CD4-positive, alpha-beta T cell treated with Interleukin-2 at 100 ng/mL for 4 hours (primary cell): ENCODE measurements at places on chromosomes 1 and 21.

DNA sequence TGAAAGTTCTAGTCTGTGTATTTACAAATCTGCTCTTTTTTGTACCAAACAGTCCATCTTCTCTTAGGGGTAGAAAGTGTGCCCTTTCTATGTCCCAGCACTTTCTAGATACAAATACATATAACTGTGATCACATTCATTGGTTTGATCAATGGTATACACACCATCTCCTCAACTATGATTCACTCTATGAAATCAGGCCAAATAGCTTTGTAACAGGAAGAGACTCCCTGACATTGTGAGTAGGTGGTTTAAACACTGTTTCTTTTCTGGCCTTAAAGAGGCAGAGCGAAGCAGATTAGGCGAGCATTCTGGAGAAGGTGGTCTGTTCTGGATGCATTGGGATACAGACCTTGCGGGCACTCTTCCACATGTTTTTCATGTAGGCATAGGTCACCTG lies 39.3 kb upstream of the EXOSC10 start:
- DNase-seq: no peak

DNA sequence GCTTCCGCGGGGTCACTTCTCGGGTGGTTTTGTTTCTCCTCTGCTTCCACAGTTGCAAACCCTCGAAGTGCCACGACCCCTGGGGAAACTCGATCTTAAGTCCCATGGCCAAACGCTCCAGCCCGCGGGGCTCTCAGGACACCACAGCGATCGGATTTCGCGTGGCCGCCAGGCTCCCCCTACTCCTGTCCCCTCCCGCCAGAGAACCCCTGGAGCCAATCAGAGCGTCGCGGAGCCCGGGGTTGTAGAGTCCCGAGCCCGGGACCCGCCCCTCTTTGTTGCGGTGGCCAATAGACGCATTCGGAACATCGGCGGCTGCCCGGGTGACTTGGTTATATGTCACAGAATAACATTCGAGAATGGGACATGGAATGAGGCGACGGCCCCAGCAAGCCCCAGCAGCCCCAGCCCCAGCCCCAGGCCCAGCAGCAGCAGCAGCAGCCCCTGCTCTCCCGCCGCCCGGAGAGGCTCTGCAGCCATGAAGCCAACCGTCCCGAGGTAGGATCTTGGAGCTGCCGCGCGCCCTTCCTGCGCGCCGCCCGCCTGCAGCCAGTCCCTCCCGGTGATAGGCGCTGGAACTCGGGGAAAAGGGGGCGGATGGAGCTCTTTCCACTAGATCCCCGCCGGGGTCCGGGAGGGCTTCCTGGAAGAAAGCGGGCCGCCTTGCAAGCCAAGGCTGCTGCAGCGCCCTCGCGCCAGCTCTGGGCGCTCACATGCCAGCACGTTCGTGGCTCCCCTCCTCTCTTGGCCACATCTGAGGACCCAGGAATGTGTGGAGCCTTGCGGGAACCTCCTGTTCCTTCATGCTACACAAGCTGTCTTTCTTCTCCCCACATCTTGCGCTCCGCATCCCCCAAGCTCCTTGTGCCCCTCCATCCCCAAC lies at the start of gene VASH2:
Gene VASH2, plus strand, starts transcription at position 299 of the 883 bp plus-strand sequence. CDS start 1,002 bp downstream, outside the sequence.
- DNase-seq: peak; percentile 43

- DNase-seq: peak; percentile 41
These were observed 26.7 kb downstream of the MIA3 start for GRCh38 chr1:222644636-222644980.

GRCh38 chr1:233055879-233056641 lies 105.6 kb downstream of the NTPCR start:
- no peak for DNase-seq

GRCh38 chr1:9615316-9616063 lies 26.8 kb downstream of the TMEM201 start:
- peak; percentile 59 for DNase-seq

DNA sequence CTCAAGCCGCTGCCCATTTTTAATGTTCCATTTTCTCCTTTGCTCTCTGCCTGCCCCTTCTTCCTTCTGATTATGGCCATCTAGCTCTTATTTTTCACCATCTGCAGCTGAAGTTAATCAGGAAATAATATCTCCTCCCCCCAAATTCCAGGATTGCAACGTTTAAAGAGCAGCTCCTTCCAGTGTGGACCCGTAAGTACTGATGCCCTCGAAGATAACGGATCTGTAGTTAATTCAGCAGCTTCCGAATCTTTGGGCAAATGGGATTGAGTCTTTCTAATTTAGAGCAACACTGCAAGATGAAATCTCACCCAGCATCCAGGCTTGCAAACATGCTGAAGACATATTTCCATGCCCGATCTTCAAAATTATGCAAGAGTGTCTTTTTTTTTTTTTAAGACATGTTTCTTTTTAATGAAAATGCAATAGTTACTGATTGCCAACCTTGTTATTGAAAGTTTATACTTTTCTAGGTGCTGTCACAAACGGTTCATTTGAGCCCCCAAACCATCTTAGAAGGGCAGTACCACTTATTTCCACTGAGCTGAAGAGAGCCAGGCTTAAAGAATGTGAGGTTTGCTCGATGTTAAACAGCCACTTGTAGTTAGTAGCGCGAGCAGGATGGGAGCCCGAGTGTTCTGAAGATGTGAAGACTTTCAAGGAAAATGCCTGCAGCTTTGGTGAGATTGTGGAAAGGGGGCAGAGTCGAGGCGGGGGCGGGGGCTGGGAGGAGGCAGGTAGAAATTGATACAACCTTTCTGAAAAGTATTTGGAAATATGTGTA lies 10.9 kb upstream of the RCAN3 start:
- no peak for DNase-seq

DNA sequence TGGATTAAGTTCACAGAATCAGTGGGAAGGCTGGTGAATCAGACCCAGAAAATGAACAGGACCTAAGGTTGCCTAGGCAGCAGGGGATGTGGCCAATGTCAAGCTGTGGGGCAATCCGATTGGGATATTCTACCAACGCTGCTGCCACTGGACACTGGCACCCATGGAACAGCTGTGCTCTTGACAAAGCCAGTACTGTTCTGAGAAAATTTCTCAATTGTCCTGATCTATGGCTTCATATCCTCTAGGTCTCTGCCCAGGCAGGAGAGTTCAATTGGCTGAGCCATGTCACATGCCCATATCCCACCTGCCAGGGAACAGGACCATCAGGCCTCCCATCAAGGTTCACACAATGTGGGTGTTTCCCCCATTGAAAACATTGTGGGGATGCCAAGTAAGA lies 6.2 kb downstream of the TACSTD2 start:
- DNase-seq: no peak

DNA sequence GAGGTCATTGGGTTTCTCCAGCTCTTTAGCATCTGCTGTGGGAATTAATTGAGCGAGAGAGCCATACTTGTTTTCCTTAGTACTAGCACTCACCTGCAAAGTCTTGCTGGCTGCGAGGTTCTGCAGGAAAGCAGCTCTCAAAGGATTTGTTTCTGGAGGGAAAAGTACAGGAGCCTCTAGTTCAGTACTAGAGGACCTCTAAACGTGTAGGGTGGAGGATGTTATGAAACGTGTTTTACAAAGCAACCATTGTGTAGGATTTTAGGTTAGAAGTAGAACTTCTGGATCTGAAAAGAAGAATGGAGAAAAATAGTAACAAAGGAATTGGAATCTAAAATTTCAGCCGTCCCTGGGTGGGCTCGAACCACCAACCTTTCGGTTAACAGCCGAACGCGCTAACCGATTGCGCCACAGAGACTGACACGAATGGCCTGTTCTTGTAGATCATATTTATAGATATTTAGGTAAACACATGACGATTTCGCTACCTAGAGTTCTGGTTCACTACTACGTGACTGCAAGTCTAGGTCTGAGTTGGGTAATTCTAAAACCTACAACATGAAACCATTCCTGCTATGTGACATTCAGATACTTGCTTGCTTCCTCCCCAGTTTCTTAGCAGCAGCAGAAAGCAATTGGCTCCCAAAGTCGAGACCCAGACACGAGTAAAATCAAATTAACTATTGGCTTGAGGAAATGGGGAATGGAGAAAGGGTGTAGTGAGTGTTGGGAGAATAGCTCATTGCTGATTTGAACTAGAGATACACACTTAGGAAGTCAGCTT lies 60.2 kb upstream of the CFAP126 start:
- DNase-seq: no peak

DNA sequence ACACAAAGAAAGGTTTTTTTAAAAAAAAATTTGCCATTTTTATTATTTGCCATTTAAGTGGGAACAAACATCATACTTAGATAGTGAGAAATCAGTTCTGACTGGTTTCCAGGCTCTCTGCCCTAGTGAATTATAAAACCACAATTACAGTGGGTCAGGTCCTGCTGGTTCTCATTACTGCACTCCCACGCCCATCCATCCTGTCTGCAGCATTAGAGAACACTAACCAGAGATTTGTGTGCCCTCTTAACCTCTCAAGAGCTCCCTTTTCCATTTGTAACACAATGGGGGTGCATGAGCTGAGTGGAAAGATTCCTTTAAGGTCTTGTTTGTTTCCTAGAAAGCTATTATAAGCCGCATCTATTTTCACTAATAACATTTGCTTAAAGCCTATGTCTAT lies 489.3 kb downstream of the AMY1C start:
- no peak for DNase-seq

- DNase-seq: no peak
These were observed 91.2 kb downstream of the ACTL8 start for GRCh38 chr1:17846341-17846740.

DNA sequence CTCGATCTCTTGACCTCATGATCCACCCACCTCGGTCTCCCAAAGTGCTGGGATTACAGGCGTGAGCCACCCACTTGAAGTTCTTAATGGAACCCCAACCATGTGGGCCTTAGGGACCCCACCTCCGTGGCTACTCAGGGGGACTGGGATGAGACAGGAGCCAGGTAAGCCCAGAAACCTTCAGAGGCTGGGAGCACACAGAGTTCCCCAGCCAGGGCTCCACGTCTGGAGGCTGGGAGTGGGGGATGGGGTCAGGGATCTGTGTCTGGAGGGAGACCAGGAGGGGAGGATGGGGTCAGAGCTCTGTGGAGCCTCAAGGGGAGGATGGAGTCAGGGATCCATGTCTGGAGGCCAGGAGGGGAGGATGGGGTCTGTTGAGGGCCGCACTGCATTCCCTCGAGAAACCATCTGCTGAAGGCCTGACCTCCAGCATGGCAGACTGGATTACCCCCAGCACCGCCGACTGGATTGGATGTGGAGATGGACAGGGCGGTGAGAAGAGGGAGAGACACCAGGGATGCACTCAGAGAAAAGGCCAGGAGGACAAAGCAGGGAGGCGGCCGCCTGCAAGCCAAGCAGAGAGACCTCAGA lies 2.1 kb upstream of the FTCD start:
- DNase-seq: no peak

DNA sequence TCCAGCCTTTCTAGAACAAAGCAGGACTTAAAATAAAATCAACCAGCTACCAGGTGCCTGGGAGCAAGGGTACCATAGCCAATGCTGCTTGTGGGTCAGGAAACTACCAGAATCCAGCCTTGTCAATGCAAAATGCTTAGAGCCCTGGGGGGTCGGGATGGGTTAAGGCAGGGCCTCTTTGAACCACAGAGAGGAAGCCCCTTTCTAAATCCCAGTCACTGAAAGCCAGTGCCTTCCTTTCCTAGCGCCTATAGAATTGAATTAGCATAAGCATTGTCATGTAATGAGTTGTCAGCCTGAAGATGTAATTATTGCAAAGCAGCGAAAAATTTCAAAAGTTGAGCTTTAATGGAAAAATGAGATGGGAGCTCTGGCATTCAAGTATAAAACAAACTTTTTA lies 176.6 kb upstream of the DAB1 start:
- no peak for DNase-seq

DNA sequence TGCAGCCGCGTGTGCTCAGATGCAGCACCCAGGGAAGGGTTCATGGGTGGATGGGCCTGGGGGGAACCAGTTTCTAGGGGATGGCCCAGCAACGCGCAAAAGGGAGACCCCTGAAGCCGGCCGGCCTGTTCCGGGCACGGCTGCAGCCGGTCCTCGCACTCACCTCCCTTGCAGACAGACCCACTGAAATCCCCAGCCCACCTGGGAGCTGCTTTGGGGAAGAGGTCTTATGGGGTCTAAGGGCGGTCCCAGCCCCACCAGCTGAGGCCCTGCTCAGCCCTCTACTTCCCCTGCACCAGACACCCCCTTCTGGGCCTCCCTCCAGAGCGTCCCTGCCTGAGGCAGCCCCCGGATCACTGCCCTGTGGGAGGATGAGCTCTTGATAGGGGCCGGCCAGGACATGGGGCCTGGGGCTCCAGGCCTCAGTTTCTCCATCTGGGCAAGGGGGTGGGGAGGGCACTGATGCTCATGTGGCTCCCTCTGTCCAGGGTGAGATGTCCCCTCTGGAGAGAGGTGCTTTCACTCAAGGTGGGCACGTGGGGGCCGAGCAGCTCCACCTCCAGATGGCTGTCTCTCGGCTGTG lies 20.0 kb upstream of the TTC34 start:
- no peak for DNase-seq

GRCh38 chr1:113146242-113147072 lies 73.5 kb downstream of the LRIG2 start:
- DNase-seq: peak; percentile 21

GRCh38 chr1:162918151-162918754 lies 57.3 kb upstream of the CCDC190 start:
- DNase-seq: no peak

GRCh38 chr1:227937838-227938145 lies 9.9 kb downstream of the WNT9A start:
- no peak for DNase-seq

GRCh38 chr1:192477630-192478029 lies 97.9 kb upstream of the RGS1 start:
- peak; percentile 64 for DNase-seq

DNA sequence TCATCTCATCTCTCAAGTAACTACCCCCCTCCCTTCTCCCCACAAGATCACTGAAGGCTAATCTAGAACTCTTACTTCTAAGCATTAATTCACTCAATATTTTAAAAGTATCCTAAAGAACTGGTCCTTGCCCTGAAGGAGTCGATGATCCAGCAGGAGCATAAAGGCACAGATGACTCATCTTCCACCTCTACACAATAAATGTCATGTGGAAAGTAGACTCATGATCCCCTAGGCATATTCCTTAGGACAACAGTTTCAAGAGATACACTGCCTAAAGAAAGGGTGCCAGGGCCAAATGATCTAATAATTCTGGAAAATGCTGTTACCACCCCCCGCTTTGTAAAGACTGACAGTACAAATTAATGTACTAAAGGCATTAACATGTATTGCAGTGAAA lies 85.8 kb upstream of the DIRAS3 start:
- DNase-seq: no peak

DNA sequence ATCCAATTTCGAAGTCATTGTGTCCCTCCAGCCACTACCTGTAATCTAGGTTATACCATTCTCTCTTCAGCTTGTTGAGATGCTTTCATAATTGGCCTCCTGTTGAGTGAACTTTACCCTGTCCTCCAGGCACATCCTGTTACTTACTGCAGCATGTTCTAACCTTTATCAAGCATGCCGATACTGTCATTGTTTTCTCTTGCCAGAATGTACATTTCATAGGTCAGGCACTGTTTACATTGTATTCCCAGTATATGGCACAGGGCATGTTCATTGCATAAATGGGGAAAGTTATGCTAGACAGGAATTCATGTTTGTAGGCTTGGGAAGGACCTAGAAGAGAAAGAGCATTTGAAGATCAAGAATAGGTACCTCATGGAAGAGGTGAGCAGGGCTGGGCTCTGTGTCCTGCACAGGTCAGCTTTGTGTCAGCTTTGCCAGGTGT lies 10.2 kb downstream of the CXADR start:
- DNase-seq: no peak

- no peak for DNase-seq
These were observed 646 bp upstream of the RRP15 start for GRCh38 chr1:218284377-218284916.

GRCh38 chr1:9169601-9170137 lies 40.8 kb upstream of the GPR157 start:
- DNase-seq: no peak
